ENCODE measurements at places on chromosomes 1 and 21. TPM values are rescaled to one million over a fixed set of nuclear protein-coding genes. Genes with fewer than 3 reads are reported as not detected.

The CD5L gene
- total RNA-seq: not detected

DNA sequence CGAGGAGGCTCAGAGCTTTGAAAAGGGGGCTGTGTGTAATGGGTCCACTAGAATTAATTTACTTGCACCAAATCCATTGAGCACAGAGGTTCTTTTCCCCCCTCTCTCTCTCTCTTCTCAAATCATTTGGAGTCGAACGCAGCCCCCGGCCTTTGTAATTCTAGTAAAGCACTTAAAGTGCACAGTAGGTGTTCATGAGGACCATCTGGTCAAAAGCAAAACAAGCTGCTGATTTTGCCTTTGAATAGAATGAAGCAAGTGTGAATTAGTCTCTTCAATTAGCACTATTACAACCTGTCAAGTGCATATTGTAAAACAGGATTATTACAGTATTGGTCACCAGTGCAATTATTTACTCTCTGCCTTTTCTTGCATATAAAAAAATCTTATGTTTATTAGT is 259.9 kb downstream of the FAF1 start:
- H3K27me3 ChIP-seq: no peaks in the 10 kb centered on the region
- H3K4me1 ChIP-seq: no peaks in the 10 kb centered on the region
- no peaks in the 10 kb centered on the region for H3K36me3 ChIP-seq
- H3K27ac ChIP-seq: no peak overlapping the region
- H3K4me3 ChIP-seq: no peak overlapping the region
- no peak for DNase-seq

- no peak overlapping the region for H3K4me3 ChIP-seq
- no peak for DNase-seq
- no peaks in the 10 kb centered on the region for H3K36me3 ChIP-seq
Observed at GRCh38 chr1:6852136-6852890, 67.1 kb downstream of the CAMTA1 start.

DNA sequence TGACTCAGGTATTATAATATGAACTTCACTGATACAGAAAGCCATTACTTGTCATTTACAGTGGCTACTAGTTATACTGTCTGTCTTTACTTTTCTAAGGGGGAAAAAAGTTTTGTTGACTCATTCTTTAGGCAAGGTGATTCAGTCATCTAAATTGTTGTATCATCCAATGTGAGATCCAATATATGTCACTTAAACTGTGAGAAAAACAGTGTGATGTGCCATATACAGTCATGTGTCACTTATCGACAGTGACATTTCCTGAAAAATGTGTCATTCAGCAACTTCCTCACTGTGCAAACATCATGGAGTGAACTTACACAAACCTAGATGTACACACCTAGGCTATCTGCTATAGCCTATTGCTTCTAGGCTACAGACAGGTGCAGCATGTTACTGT is 57.6 kb downstream of the KCNK2 start:
- H3K36me3 ChIP-seq: no peaks in the 10 kb centered on the region
- no peak for DNase-seq
- H3K4me3 ChIP-seq: no peak overlapping the region
- no peaks in the 10 kb centered on the region for H3K27me3 ChIP-seq
- H3K27ac ChIP-seq: no peak overlapping the region
- no peaks in the 10 kb centered on the region for H3K4me1 ChIP-seq

DNA sequence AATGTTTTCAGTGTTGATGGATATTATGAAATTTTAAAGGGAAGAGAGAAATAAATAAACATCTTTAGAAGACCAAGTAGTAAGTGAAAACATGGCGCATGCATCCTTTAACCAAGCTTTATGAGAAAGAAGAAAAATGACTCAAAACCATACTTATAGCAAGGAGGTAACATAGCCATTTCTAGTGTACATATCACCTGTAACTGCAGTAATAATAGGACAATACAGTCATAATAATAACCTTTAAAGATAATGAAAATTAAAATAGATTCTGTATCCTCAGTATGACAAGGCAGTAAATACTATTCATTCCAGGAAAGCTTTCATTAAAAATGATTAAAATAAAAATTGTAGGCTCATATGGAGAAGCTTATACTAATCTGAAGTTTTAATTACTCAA is 141.2 kb downstream of the COL24A1 start:
- no peaks in the 10 kb centered on the region for H3K4me1 ChIP-seq
- H3K27me3 ChIP-seq: no peaks in the 10 kb centered on the region
